Cerebellar cortex (tissue), 1 donor: ENCODE measurements at places on chromosomes 6 and 20.

- no peak for DNase-seq
Measured at GRCh38 chr6:34583461-34583860, 27.3 kb upstream of the SPDEF start.

DNA sequence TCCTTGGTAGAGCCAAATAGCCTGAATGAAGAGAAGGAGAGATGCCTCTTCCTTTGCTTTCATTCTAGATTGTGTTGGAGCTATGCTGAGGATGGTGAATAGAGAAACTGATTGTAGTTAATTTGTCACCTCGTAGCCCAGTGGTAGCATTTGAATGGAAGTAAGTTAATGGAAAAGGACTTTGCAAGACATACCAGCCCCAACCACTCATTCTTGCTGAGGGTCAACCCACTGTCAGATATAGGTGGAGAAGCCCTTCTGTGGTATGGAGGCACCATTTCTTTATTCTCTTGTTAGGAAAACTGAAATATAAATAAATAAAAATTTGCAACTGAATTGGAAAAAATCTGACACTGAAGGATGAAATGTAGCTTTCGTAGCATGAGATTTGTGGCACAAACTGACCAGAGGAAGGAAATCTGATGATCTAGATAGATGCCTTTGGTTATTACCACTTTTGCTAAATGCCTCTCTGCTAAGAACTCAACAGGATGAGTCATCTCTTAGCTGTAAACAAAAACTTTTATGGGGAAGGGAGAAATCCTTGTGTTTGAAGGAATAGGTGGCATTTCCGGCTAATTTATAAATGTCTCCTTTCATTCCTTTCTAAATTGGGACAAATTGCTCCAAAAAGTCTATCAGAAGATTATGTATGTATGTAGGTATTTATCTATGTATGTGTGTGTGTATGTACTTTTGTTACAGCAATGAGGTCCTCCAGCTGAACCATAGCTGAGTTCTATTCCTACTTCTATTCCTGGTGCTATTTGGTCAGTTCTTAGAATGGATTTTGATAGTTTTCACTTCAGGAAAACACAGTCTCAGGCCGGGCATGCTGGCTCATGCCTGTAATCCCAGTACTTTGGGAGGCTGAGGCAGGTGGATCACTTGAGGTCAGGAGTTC, 76.5 kb upstream of the SUPT3H start:
- DNase-seq = no peak

- peak; percentile 17 for DNase-seq
Measured at GRCh38 chr6:161922631-161923119, 648.8 kb upstream of the AGPAT4 start.

- DNase-seq = peak; percentile 20
Measured at GRCh38 chr6:4774296-4774695, 1.9 kb upstream of the CDYL start.

GRCh38 chr6:26613201-26613600, 16.4 kb downstream of the ABT1 start:
- DNase-seq = no peak

- DNase-seq = no peak
Measured at GRCh38 chr6:140855520-140855919, 1277.2 kb upstream of the GJE1 start.

DNA sequence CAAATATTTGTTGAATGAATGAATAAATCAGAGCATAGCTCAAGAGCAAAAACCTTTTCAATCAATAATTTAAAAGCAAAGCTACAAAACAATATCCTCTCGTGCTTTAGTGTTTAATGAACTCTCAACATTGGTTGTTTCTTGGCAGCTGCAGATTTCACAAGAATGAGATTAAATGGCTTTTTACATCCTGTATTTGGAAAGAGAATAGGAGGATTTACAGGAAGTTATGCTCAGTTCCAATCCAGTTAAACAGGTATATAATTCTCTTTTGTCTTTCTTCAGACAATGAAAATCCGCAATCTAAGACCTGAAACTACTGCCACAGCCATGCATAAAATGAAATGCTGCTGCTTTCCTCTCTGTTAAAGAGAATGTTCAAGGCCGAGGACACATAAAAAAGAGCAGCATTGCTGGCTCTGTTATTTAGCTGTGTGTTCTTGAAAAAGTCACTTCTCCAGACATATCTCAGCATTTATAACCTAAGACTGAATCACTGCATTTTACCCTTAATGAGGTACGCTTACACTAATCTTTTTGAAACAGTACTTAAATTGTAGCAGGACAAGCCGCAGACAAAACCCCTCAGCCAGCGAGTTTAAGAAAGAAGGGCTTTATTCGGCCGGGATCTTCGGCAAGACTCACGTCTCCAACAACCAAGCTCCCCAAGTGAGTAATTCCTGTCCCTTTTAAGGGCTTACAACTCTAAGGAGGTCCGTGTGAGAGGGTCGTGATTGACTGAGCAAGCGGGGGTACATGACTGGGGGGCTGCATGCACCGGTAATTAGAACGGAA, 3.6 kb downstream of the C6orf52 start:
- DNase-seq = peak; percentile 25

DNA sequence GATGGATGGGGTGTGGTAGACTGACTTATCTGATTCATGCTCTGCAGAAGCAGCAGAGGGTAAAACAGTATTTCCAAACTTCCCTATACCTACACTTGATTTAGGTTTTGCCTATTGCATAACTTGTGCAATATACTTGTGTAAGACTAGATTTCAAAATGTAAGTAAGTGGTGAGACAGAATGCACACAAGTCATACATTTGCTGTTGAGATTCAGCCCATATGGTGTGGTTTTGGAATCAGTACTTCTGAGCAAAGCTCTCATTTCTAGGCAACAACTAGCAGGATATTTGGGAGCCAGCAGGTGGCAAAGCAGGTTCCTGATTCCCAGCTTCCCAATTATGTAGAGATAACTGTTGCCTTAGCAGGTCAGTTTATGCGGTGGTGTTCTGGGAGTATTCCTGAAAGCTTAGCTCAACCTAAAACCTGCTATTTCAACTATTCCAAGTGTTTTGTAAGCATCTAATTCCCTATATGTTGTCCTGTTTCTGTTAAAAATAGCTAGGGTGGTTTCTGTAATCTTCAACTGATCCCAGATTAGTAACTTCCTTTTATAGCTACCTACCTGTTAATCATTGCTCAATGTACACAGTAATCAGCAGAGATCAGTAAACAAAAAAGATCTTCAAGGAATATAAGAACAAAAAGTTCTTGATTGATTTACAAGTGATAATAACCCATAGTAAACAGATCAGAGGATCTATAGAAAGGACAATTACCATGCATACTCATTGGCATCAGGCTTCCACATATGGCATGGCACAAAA, 8.5 kb upstream of the FABP7 start:
- peak; percentile 79 for DNase-seq

DNA sequence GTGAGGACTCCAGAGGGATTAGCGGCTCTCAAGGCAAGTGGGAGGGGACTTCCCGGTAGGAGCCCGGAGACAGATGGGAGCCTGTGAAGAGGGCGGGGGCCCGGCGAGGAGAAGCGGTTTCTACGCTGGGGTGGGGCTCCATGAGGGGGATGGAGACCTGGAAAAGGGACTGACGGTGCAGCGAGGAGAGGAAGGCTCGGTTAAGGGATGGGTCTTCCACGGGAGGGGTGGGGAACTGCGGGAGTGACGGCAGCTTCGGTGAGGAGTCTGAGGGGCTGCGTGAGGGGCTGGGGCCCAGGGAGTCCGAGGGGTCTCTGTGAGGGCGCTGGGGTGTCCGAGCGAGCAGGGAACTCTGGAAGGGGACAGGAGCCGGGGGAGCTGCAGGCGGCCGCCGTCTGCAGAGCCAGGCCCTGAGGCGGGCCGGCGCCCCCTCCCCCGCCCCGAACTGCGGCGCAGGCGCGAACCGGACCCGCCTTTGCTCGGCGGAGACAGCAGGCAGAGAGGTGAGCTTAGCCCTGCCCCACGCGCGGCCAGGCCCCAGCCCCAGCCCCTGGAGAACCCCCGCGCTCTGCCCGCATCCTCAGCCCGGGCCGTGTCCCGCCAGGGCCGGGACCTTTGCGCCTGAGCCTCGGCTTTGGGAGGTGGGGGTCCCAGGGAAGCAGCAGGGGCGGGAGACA, at the start of gene NRSN2:
TSS of gene NRSN2 (plus strand) at position 472 of the 677 bp plus-strand sequence. CDS start 2,533 bp downstream, outside the sequence.
- peak; percentile 78 for DNase-seq

DNA sequence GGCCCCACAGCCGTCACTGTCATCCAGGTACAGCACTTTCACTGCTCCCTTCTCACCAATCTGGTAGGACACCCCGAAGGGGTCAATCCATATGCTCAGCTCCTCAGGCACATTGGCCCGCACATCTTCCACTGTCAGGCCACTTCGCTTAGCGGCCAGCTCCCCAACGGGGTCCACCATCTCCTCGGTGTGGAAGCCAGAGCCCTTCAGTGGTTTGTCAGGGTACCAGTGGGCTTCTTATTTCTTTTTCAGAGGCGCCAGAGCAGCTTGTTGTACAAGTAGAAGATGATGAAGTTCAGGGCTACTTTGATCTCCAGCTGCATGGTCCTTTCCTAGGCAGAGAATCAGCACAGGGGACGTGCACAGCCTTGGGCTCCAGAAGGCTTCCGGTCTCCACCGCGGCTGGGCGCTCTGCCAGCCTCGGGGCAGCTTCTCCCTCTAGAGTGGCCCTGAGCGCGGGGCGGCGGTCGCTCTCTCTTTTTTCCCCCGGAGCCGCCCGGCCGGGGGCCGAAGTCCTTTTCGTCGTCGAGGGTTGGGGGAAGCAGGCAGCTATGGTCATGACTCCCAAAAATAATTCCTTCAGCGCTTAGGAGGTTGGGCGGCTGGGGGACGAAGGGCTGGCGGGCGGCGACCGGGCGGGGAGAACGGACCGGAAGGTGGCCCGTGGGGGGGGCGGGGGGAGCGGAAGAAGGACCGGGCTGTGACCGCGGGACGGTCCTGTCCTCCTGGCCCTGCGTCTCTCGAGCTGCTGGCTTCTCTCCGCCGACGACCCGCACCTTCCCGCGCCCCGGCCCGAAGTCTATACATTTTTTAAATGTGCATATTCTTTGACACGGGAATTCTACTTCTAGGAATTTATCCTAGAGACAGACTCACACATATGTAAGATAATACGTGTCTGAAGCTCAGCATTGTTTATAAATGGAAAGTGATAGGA, 6.5 kb upstream of the ZSCAN9 start:
- peak; percentile 60 for DNase-seq

DNA sequence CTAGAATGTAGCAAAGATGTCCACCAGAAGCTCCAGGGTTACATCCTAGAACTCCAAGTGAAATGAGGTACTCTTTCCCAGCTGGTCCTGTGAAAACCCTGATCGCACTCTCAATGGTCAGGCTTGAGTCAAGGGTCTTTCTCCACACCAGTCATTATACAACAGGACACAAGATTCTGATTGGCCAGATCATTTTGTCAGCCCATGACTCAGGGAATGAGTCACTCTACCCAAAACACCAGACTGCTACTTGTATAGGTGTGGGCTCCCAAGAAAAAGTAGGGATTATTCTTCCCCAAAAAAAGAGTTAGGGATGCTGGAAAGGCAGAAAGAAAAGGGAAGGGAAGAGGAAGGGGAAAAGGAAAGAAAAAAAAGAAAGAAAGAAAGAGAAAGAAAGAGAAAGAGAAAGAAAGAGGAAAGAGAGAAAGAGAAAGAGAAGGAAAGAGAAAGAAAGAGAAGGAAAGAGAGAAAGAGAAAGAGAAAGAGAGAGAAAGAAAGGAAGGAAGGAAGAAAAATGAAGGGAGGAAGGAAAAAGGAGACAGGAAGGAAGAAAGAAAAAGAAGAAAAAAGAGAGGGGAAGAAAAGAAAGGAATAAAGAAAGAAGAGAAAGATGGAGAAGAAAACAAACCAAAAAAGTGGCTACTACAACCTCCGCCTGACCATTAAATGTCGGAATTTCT, 30.5 kb downstream of the ANKEF1 start:
- DNase-seq = no peak

DNA sequence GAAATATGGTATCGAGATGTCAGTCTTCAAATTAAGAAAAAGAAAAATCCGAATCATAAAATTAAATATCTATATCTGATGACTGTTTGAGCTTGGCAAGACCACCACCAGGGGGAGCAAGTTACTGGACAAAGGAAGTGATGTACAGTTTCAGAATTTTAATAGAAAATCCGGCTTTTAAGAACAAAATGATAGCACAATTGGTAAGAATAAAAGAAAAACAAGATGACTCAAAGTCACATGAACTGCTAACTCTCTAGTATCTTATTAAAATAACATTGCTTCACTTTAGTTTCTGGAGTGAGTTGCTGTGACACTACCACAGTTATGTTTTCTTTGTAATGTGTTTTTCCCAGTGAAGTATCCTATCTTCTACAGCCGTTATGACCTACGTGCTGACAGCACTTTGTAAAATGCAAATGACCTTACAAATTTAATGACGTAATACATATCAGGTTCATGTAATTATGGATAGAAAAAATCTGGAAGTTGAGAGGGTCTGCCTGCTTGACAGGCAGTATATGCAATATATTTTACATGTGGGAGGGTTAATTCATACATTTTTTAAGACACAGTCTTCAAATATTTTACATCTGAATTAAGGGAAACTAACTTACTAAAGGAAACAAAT, 405.3 kb upstream of the HS3ST5 start:
- peak; percentile 24 for DNase-seq

- no peak for DNase-seq
Measured at GRCh38 chr6:155854787-155855186, 399.1 kb upstream of the NOX3 start.

- DNase-seq = no peak
Measured at GRCh38 chr20:1685304-1686052, 27.9 kb upstream of the SIRPG start.
